ENCODE measurements at places on chromosomes 2 and 18. TPM values are rescaled to one million over a fixed set of nuclear protein-coding genes. Genes with fewer than 3 reads are reported as not detected.

Gene PHOSPHO2
- 2.8 TPM for total RNA-seq

Gene CNRIP1
- total RNA-seq = not detected

Gene B3GNT7
- total RNA-seq = not detected

Gene FSIP2
- 0.15 TPM for total RNA-seq

Gene CYB5A
- 21.9 TPM for total RNA-seq

Gene LDLRAD4
- 19.1 TPM for total RNA-seq

Gene ATP6V1B1
- not detected for total RNA-seq

Gene EML6
- total RNA-seq = 0.95 TPM

Gene TOGARAM2
- 8.9 TPM for total RNA-seq

Gene MAP4K3
- total RNA-seq = 12.3 TPM

Gene LHCGR
- total RNA-seq = not detected

Gene ZAP70
- 283 TPM for total RNA-seq

Gene OXER1
- not detected for total RNA-seq

Gene NTSR2
- not detected for total RNA-seq

Gene TRIM43
- 0.43 TPM for total RNA-seq

Gene FAM168B
- total RNA-seq = 44.4 TPM

Gene BOLL
- not detected for total RNA-seq

Gene DNAJC5G
- not detected for total RNA-seq

Measured in activated CD4-positive, alpha-beta memory T cell treated with anti-CD3 and anti-CD28 coated beads, Interleukin-2, amount 10 ng/mL, durations not matched to agents 7 days and 5 days (primary cell).